ENCODE measurements at places on chromosomes 4 and X. TPM values are rescaled to one million over a fixed set of nuclear protein-coding genes. Genes with fewer than 3 reads are reported as not detected.

DNA sequence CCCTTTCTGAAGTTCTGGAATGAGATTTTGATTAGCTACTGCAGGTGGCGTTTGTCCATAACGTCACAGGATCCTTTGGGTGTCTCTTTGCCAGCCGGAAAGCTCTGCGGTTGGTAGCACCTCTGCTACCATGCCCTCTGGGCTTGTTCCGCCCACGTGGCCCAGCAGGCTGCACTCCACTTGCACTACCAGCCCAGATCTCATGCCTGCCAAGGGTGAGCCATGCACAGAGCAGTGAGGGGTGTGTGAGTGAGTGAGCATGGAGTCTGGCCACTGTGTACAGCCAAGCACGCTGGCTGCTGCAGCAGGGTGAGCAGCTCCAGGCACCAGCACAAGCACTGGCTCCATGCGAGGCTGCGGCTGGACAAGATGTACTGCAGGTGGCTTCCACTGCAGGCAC lies 6.6 kb upstream of the HNRNPD start:
- no peaks in the 10 kb centered on the region for H3K27me3 ChIP-seq
- no peak overlapping the region for H3K4me3 ChIP-seq
- H3K27ac ChIP-seq, result no peak overlapping the region
- DNase-seq, result no peak
- peaks cover 13% of the 10 kb centered on the region for H3K4me1 ChIP-seq
- H3K36me3 ChIP-seq, result no peaks in the 10 kb centered on the region

The TTC29 gene
- polyA plus RNA-seq, result not detected

- H3K4me3 ChIP-seq, result no peak overlapping the region
- no peak for DNase-seq
Measured at GRCh38 chrX:16368696-16369095, 201.4 kb downstream of the MAGEB17 start.

The TIMP1 gene
- 180 TPM for polyA plus RNA-seq

The SCML1 gene
- 14.7 TPM for polyA plus RNA-seq

The FRMPD4 gene
- polyA plus RNA-seq, result not detected

- no peaks in the 10 kb centered on the region for H3K27me3 ChIP-seq
- H3K27ac ChIP-seq, result no peak overlapping the region
- no peaks in the 10 kb centered on the region for H3K36me3 ChIP-seq
- DNase-seq, result no peak
Measured at GRCh38 chr4:159369256-159369655, 266.4 kb downstream of the RAPGEF2 start.

The CT45A2 gene
- not detected for polyA plus RNA-seq

DNA sequence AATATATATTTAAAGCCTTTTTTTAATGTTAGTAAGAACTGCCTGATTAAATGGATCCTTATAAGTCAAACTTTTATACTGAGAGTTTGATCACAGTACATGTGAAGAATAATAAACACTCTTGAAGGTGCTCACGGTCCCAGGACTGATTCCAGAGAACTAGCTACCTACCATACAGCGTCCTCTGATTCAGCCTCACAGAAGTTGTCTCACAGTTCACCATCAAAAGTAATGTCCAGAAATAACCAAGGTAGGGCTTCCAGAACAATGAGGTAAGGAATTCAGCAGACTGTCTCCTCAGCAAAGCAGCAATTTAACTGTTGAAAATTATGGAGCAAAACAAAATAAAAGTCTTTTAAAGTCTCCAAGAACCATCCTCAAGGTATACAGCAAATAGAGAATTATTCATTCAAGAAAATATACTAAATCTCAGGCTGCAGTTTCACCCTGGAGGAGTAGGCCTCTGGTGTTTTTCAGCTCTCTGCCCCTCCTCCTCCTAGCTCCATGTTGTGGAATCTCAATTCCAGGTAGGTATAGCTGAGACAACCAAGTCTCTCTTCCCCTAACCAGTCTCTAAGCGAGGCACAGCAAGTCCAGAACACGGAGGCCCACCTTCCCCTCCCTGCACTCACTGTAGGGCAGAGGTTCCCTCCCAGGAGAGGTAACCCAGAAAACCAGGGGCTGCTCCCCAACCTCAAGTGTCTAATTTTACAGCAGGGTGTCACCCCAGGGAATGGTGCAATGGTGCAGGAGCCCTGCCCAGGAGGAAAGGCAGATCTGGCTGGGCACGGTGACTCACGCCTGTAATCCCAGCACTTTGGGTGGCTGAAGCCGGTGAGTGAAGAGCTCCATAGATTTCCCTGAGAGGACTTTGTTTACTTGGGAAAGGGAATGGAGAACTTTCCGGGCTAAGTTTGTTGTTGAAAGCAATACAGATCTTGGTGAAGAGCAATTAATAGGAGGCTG lies 28.6 kb downstream of the FAM241A start:
- no peak overlapping the region for H3K4me3 ChIP-seq
- H3K27me3 ChIP-seq, result no peaks in the 10 kb centered on the region
- no peak for DNase-seq
- no peaks in the 10 kb centered on the region for H3K36me3 ChIP-seq
- no peaks in the 10 kb centered on the region for H3K4me1 ChIP-seq
- H3K27ac ChIP-seq, result no peak overlapping the region

DNA sequence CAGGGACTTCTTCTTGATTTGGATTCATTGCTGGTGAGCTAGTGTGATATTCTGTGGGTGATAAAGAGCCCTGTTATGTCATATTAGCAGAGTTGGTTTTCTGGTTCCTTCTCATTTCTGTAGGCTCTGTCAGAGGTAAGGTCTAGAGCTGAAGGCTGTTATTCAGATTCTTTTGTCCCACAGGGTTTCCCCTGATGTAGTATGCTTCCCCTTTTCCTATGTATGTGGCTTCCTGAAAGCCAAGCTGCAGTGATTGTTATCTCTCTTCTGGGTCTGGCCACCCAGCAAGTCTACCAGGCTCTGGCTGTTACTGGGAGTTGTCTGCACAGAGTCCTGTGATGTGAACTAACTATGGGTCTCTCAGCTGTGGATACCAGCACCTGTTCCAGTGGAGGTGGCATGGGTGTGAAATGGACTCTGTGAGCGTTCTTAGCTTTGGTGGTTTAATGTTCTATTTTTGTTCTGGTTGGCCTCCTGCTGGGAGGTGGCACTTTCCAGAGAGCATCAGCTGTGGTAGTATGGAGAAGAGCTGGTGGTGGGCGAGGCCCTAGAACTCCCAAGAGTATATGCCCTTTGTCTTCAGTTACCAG lies 373.7 kb downstream of the AR start:
- H3K36me3 ChIP-seq, result no peaks in the 10 kb centered on the region
- no peaks in the 10 kb centered on the region for H3K27me3 ChIP-seq

The SLC16A2 gene
- 1.1 TPM for polyA plus RNA-seq

The CT45A3 gene
- polyA plus RNA-seq, result not detected

- no peaks in the 10 kb centered on the region for H3K4me1 ChIP-seq
- H3K36me3 ChIP-seq, result no peaks in the 10 kb centered on the region
- no peak overlapping the region for H3K27ac ChIP-seq
- no peaks in the 10 kb centered on the region for H3K27me3 ChIP-seq
Measured at GRCh38 chr4:6115342-6115741, 85.0 kb downstream of the JAKMIP1 start.

- H3K27me3 ChIP-seq, result no peaks in the 10 kb centered on the region
- H3K4me1 ChIP-seq, result no peaks in the 10 kb centered on the region
- H3K4me3 ChIP-seq, result no peak overlapping the region
- H3K27ac ChIP-seq, result no peak overlapping the region
- DNase-seq, result no peak
Measured at GRCh38 chr4:107578321-107578720, 141.7 kb downstream of the PAPSS1 start.

- H3K36me3 ChIP-seq, result no peaks in the 10 kb centered on the region
- no peaks in the 10 kb centered on the region for H3K4me1 ChIP-seq
Measured at GRCh38 chrX:125398959-125399440, 79.3 kb downstream of the TEX13C start.

GRCh38 chrX:76434103-76434741 lies 6.7 kb downstream of the MAGEE1 start:
- no peaks in the 10 kb centered on the region for H3K27me3 ChIP-seq
- no peaks in the 10 kb centered on the region for H3K4me1 ChIP-seq
- DNase-seq, result no peak
- no peaks in the 10 kb centered on the region for H3K36me3 ChIP-seq
- H3K4me3 ChIP-seq, result no peak overlapping the region

The HERC5 gene
- 8.9 TPM for polyA plus RNA-seq

GRCh38 chr4:103778221-103778620 lies 58.4 kb upstream of the TACR3 start:
- no peak overlapping the region for H3K4me3 ChIP-seq
- H3K4me1 ChIP-seq, result no peaks in the 10 kb centered on the region
- H3K27me3 ChIP-seq, result no peaks in the 10 kb centered on the region
- DNase-seq, result no peak

DNA sequence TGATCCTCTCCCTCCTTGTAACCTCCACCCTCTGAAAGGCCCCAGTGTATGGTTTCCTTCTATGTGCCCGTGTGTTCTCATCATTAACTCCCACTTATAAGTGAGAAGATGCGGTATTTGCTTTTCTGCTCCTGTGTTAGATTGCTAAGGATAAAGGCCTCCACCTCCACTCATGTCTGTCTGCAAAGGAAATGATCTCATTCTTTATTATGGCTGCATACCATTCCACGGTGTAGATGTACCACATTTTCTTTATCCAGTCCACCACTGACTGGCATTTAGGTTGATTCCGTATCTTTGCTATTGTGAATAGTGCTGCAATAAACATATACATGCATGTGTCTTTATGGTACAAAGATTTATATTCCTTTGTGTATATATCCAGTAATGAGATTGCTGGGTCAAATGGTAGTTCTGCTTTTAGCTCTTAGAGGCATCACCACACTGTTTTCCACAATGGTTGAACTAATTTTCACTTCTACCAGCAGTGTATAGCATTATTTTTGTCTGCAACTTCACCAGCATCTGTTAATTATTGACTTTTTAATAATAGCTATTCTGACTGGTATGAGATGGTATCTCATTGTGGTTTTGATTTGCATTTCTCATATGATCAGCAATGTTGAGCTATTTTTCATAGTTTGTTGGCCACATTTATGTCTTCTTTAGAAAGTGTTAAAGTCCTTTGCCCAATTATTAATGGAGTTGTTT lies 1030.9 kb downstream of the FSTL5 start:
- DNase-seq, result no peak
- no peaks in the 10 kb centered on the region for H3K27me3 ChIP-seq
- H3K36me3 ChIP-seq, result no peaks in the 10 kb centered on the region
- no peaks in the 10 kb centered on the region for H3K4me1 ChIP-seq

The RAPGEF2 gene
- polyA plus RNA-seq, result 4.4 TPM

The POF1B gene
- polyA plus RNA-seq, result 0.09 TPM

- no peak overlapping the region for H3K27ac ChIP-seq
- H3K27me3 ChIP-seq, result peaks cover 49% of the 10 kb centered on the region
- peaks cover 21% of the 10 kb centered on the region for H3K4me1 ChIP-seq
- peak; percentile 80 for DNase-seq
- peak overlapping the region; percentile 51 for H3K4me3 ChIP-seq
Measured at GRCh38 chr4:52051615-52052474, 741 bp downstream of the SPATA18 start.

The FAM9B gene
- 0.04 TPM for polyA plus RNA-seq

DNA sequence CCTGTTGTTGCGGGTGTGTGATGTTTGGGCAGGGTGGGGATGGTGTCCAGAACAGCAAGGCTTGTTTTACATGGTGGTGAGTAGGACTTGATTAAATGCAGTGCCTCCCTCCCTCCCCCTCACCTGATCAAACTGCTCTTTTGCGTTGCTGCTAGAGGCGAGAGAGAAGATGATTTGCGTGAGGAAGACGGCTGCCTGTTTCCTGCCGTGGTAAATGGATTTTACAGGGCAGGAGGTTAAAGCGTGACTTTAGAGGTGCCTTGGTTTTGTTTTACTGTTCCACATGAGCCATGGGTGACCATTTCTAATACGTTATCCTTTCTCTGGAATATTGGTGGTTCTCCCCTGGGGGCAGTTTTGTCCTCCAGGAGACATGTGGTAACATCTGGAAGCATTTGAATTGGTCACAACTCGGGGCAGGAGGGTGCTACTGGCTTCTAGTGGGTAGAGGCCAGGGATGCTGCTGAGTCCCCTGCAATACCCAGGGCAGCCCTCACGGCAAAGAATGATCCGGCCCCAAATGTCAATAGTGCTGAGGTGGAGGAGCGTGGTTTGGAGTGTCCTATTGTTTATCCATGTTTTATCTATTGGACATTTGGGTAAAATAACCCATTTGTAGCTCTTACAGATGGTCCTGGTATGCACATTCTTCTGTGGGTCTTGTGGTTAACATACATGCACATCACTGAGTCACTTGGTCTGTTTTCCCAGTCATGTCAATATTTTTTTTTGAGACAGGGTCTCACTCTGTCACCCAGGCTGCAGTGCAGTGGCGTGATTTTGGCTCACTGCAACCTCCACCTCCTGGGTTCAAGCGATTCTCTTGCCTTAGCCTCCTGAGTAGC lies 73.7 kb downstream of the SHROOM2 start:
- no peaks in the 10 kb centered on the region for H3K36me3 ChIP-seq
- H3K27ac ChIP-seq, result no peak overlapping the region

Measured in spleen (tissue), 13 donors.